ENCODE measurements at places on chromosomes 3 and 15.

- no peak for DNase-seq
Observed at GRCh38 chr3:61683549-61684236, 122.3 kb downstream of the PTPRG start.

DNA sequence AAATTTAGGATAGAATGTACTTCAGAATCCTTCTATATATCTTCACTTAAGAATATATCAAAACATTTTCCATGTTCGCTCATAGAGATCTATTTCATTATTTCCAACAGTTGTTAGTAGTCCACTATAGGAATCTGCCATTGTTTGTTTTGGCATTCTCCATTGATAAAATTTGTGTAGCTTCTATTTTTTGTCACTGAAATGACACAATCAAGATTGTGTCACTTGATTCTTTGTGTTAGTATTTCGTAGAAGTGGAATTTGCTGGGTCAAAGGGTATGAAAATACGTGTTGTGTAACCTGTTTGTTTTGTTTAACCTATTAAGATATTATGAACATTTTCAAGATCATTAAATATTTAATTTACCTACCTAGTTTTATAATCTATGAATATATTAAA, 15.9 kb upstream of the GPR156 start:
- DNase-seq = no peak

DNA sequence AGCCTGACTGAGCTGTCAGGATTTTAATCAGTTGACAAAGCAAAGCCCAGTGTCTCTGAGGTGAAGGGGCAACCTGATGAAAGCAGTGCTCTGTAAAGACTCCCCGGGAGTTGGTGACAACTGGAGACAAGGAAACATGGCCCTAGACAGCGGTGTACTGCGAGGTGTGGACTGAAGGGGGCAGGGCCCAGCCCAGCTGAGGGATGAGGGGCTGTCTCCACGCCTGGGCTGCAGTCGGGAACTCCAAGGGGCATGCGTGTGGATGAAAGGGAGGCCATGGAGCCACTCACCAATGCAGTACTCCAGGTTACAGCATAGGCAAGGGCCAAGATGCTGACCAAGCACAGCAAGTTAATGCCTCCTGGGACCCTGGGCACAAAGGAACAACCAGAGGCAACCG, 45.1 kb downstream of the SCAP start:
- DNase-seq = no peak

DNA sequence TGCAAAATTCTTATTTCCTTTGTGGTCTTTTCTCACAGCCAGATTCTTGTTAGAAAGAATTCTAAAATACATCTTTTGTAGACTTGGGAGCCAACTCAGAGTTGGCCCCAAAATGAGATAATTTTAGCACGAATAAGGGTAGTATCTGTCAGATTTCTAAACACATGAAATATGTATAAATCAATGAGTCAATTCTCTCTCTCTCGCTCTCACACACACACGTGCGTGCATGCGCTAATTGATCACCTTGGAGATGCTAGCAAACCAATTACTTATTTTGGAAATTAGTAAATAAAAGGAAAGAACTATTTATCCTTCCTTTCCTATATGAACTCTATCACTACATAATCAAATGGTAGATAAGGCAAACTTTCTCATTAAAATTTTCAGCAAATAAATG, 32.9 kb upstream of the PIK3R4 start:
- no peak for DNase-seq

- DNase-seq = no peak
Observed at GRCh38 chr15:71471347-71471746, 339.0 kb upstream of the NR2E3 start.

DNA sequence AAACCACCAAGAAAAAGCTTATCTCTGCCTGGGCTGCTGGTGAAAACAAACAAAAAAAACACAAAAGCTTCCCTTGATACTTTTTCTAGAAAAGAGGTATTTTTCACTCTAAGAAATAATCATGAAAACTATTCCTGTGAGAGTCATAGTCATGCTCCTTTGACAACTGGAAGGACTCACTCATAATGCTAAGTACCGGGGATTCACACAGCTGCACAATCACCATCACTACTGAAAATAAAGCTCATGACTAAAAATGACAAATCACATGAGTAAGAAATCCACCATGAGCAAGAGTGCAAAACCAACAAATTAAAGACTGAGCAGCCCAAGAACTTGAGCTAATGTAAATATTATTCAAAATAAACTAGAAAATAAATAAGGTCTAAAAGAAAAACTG, 10.6 kb upstream of the POU1F1 start:
- DNase-seq = no peak

GRCh38 chr3:172918568-172919296, 168.2 kb downstream of the ECT2 start:
- DNase-seq = no peak

- no peak for DNase-seq
Observed at GRCh38 chr3:120569222-120570057, 26.7 kb upstream of the NDUFB4 start.

DNA sequence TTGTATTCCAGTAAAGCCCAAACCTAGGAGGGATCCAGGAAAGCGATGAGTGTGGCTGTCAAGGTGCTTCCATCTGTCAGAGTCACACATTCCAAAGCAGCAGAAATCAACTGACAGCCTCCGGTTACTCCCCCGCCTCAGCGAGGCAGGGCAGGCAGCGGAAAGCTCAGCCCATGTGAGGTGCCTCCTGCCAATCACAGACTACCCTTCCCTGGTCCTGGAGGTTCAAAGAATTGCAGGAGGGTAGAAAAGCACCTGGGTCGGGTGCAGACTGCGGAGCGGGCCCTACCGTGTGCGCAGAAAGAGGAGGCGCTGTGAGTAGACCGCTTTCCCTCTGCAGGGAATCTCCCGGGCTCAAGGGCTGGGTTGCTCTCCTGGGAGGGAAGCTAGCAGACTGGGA, at the start of gene UPK1B:
Gene UPK1B (plus strand): TSS at position 274 of the 400 bp plus-strand sequence. CDS start 13,144 bp downstream, outside the sequence.
- DNase-seq = no peak

DNA sequence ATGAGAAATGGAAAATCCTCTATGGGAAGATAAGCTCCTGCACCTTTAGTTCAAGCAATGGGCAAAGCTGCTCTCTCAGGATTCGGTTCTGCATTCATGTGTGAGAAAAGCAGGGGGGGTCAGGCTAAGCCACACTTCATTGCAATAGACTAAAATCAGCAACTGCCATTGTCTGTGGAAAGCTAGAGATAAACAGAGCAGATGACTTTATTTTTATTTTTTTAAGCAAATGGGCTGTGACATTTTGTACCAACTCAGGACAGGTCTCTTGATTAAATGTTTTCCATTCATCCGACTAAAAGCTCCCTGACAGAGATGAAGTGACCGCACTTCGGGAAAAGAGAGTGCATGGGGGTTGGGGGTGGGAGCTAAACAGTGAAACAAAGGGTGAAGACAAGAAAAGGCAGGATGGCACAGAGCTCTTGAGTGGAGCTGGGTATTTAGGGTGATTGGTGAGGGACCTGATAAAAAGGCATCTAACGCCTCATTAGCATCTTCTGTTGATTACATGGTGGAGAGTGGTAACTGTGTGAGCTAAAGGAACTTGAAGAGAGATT, 987.4 kb downstream of the TUSC7 start:
- DNase-seq = no peak

DNA sequence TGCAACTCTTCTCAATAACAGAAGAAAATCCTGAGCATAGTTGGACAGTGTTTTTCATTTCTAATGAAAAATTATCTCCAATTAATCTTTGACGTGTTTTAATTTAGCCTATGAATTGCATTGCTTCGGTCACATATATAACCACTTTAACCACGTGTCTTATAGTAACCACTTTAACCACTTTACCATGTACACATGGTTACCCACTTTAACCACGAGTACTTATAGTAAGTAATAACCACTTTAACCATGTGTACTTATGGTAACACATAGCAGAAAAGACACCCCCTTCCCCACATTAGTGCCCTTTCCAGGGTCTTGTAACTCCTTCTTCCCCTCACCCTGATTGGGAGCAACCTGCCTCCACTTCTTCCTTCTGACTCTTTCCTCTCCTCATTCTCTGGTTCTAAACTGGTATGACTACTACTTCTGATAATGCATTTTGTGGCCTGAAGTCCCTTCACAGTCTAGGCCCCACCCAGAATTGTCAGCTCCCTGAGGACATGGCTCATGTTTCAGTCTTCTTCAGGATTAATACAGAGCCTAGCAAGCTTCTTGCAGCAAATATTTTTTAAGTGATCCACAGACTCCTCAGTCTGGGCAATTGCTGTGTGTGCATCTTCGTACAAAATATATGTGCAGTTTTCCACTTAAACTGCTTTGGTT, 25.0 kb downstream of the SLC7A14 start:
- no peak for DNase-seq

DNA sequence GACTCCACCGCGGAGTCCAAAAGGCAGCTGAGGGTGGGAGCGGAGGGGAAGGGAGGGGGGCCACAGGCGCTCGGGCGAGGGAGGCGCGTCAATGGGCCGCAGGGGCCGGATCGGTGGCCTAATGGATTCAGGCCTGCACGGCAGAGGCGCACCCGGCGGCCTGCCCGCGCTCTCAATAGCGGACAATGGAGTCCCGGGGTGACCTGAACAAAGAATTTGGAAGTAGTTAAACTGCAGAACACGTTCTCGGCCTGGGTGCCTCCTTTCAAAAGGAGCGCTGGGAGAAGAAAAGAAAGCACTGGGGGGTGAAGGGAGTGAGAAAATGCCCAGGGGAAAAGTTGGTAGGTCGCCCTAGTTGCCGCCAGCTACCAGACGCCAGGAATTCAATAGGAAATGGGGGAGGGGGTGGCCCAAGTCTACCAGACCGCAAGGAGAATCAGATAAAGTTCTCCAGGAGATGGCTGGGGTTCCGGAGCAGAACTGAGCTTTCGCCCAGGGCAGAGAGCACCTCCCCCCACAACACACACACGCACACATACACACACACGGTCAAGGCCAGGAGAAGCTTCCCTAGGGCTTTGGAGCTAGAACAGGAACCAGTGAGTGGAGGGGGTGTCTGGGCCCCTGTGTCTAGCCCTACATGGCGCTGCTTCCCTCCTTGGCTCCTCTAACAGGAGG, 25.8 kb upstream of the POLG start:
- no peak for DNase-seq

- no peak for DNase-seq
Observed at GRCh38 chr15:23589012-23589411, 23.5 kb downstream of the MKRN3 start.

- DNase-seq = no peak
Observed at GRCh38 chr15:48596415-48596814, 49.1 kb downstream of the FBN1 start.

DNA sequence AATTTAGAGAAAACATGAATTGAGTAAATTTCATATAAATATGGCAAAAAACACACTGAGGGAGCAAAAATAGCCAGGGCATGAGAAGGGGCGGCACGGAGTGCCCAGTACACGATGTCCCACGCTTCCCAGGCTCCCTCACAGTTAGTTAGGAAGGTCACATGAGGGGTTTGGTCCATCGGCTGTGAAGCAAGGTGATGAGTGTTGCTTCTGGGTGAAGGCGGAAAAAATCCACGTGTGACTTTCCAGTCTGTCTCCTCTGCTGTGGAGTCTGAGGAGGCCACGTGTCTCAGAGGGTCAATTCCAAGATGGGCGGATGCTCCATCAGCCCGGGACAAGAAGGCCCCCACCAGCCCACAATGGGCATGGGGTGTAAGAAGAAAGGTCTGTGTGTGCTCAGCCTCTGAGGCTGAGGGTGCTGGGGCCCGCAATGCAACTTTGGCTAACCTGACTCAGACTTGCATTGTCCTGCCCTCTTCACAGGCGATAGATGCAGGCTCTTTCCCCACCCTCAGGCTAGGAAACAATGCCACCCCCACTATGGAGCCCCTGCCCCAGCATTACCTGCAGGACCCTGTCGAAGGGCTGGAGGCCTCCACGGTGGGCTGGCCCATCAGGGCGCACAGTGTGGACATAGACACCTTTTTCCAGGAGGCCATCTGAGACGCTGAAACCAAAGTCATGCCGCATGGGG, 45.7 kb downstream of the GRIP2 start:
- no peak for DNase-seq

- no peak for DNase-seq
Observed at GRCh38 chr3:119700920-119701734, 1.7 kb upstream of the CFAP91 start.

DNA sequence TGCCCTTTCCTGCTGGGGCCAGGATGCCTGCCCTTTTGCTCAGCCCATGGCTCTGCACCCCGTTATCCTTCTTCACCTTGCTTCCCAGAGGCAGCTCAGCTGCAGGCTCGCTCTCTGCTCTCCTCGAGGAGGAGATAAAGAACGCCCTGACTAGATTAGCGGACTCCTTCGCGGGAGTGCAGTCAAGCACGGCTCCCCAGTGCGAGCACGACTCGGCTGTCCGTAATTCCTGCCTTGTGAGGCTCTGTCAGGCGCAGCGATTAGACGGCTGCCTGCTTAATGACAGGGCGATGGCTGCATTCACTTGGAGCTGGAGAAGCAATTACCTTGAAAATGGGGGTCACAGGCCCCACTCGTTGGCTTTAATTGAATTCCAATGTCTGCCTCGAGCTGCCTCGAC, 25.9 kb downstream of the TLE3 start:
- DNase-seq = no peak

DNA sequence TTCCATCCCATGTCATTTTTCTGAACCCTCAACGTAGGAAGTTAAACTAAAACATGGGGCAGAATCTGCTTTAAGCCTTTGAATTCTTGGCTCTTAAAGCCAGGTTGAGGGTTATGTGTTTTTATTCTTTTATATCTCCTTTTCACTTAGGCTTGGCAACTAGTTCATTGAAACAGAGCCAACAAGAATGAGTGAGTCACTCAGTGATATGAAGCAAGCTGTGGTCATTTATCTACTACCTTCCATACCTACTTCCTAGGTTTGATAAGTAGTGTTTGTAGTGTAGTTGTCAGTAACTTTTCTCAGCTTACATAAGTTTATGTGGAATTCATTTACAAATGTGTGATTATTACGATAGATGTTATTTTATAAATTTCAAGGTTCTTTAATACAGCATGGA, 67.4 kb downstream of the SNRPN start:
- DNase-seq = no peak

- DNase-seq = no peak
Observed at GRCh38 chr15:52652286-52652685, 26.9 kb downstream of the ATOSA start.

GRCh38 chr3:132573797-132574211, 23.3 kb upstream of the ACKR4 start:
- DNase-seq = no peak

- DNase-seq = no peak
Observed at GRCh38 chr3:186810336-186810996, 4.2 kb upstream of the RFC4 start.

GRCh38 chr15:95561463-95561862, 769.0 kb upstream of the NR2F2 start:
- DNase-seq = no peak

- no peak for DNase-seq
Observed at GRCh38 chr15:73716417-73716816, 32.2 kb downstream of the CD276 start.

DNA sequence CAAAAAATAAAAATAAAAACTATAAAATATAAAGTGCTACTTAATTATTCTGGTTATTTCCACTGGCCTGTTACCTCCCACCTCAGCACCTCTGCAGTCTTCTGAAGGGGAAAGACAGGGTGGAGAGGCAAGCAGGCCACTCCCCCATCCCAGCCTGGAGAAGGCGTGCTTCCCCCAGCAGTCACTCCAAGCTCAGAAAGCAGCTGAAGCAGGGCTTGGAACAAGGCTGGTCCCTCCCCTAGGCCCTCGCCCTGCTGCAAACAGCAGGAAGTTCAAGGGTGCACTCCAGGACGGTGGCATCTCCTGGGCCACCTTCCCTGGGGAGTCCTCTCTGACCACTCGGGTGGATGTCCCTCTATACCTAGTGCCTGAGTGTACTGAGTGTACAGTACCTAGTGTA, 21.4 kb downstream of the CACNA2D2 start:
- no peak for DNase-seq
